Chondrocyte (in vitro differentiated cells): ENCODE measurements at places on chromosomes 1 and 21. TPM values are rescaled to one million over a fixed set of nuclear protein-coding genes. Genes with fewer than 3 reads are reported as not detected.

The HSD11B1 gene
- total RNA-seq, result not detected in 3 replicates

The NEK2 gene
- total RNA-seq, result 2.3 to 4.1 TPM (median 3.2 TPM) in 3 replicates

The SNRNP40 gene
- total RNA-seq, result 32.3 to 39.0 TPM (median 34.3 TPM) in 3 replicates

The TMCO4 gene
- 8.0 to 10.0 TPM (median 8.3 TPM) in 3 replicates for total RNA-seq

The ANGPTL3 gene
- total RNA-seq, result 0.10 TPM in 1 of 3 replicates, not detected in the others

The ALX3 gene
- total RNA-seq, result not detected in 3 replicates

The FCER1A gene
- total RNA-seq, result not detected in 3 replicates

The RSBN1 gene
- 10.9 to 12.5 TPM (median 11.8 TPM) in 3 replicates for total RNA-seq

The TXNIP gene
- total RNA-seq, result 3.8 to 55.5 TPM (median 4.0 TPM) in 3 replicates

The SPOCD1 gene
- 0.46 to 7.3 TPM (median 5.2 TPM) in 3 replicates for total RNA-seq

The COL11A1 gene
- 1,010 to 1,354 TPM (median 1,042 TPM) in 3 replicates for total RNA-seq

The IGSF21 gene
- not detected in 3 replicates for total RNA-seq

The OR10Z1 gene
- not detected in 3 replicates for total RNA-seq

The FOXD3 gene
- total RNA-seq, result not detected in 3 replicates

The CR1 gene
- not detected in 3 replicates for total RNA-seq

The GBP1 gene
- 10.6 to 12.9 TPM (median 12.3 TPM) in 3 replicates for total RNA-seq

The KRTAP13-2 gene
- total RNA-seq, result not detected in 3 replicates

The GATAD2B gene
- total RNA-seq, result 46.4 to 48.1 TPM (median 47.0 TPM) in 3 replicates

The C1orf115 gene
- total RNA-seq, result 2.0 to 3.5 TPM (median 3.4 TPM) in 3 replicates

The ANKRD35 gene
- total RNA-seq, result not detected in 3 replicates

The KIF14 gene
- total RNA-seq, result 1.3 to 2.1 TPM (median 2.0 TPM) in 3 replicates

The OR10J1 gene
- total RNA-seq, result not detected in 3 replicates

The AMY1A gene
- total RNA-seq, result not detected in 3 replicates

The MROH9 gene
- 0.41 TPM in 1 of 3 replicates, not detected in the others for total RNA-seq

The SELENBP1 gene
- total RNA-seq, result 5.7 to 11.1 TPM (median 8.9 TPM) in 3 replicates

The ERG gene
- 33.4 to 39.8 TPM (median 34.8 TPM) in 3 replicates for total RNA-seq

The TNFAIP8L2 gene
- total RNA-seq, result not detected in 3 replicates

The ADCY10 gene
- total RNA-seq, result 0.07 to 0.51 TPM (median 0.10 TPM) in 3 replicates

The NCMAP gene
- not detected in 3 replicates for total RNA-seq

The KCNE2 gene
- total RNA-seq, result 0.35 TPM in 1 of 3 replicates, not detected in the others

The MARK1 gene
- 3.0 to 4.1 TPM (median 3.8 TPM) in 3 replicates for total RNA-seq

The WNT9A gene
- total RNA-seq, result 2.5 to 4.2 TPM (median 2.7 TPM) in 3 replicates

The HAO2 gene
- not detected in 3 replicates for total RNA-seq

The UBL4B gene
- not detected in 3 replicates for total RNA-seq

The AMPD1 gene
- not detected in 3 replicates for total RNA-seq

The CD52 gene
- total RNA-seq, result not detected in 3 replicates

The PALMD gene
- 6.2 to 16.5 TPM (median 6.9 TPM) in 3 replicates for total RNA-seq

The DYNLT5 gene
- not detected in 3 replicates for total RNA-seq

The ADORA3 gene
- not detected in 3 replicates for total RNA-seq

The F13B gene
- not detected in 3 replicates for total RNA-seq

The PTGFR gene
- 0.13 to 2.0 TPM (median 0.17 TPM) in 3 replicates for total RNA-seq

The DNAH14 gene
- 15.3 to 28.1 TPM (median 16.0 TPM) in 3 replicates for total RNA-seq

The PPIAL4G gene
- total RNA-seq, result not detected in 3 replicates

The ENAH gene
- 208 to 457 TPM (median 434 TPM) in 3 replicates for total RNA-seq

The CYP4Z1 gene
- not detected in 3 replicates for total RNA-seq

The VASH2 gene
- total RNA-seq, result 2.3 to 2.8 TPM (median 2.8 TPM) in 3 replicates

The CHI3L2 gene
- total RNA-seq, result not detected in 3 replicates

The GJA8 gene
- total RNA-seq, result not detected in 3 replicates

The TTC22 gene
- total RNA-seq, result not detected in 3 replicates

The OR2L3 gene
- not detected in 3 replicates for total RNA-seq

The TAS1R1 gene
- total RNA-seq, result not detected in 3 replicates

The KCND3 gene
- 0.77 to 3.6 TPM (median 0.99 TPM) in 3 replicates for total RNA-seq

The BMP8A gene
- 0.12 TPM in 1 of 3 replicates, not detected in the others for total RNA-seq

The RAB42 gene
- 1.3 to 2.6 TPM (median 2.3 TPM) in 3 replicates for total RNA-seq

The GPR161 gene
- 30.8 to 33.5 TPM (median 32.8 TPM) in 3 replicates for total RNA-seq

The FAM163A gene
- not detected in 3 replicates for total RNA-seq
